ENCODE measurements at places on chromosomes 2 and 18. TPM values are rescaled to one million over a fixed set of nuclear protein-coding genes. Genes with fewer than 3 reads are reported as not detected.

PID1 gene
- total RNA-seq = 36.7 TPM

CENPA gene
- total RNA-seq = 1.2 TPM

BARD1 gene
- 44.8 TPM for total RNA-seq

UGT1A8 gene
- total RNA-seq = not detected

CDCA7 gene
- total RNA-seq = 14.3 TPM

CPO gene
- total RNA-seq = not detected

MATN3 gene
- total RNA-seq = 1.6 TPM

CGREF1 gene
- 18.3 TPM for total RNA-seq

SLC5A7 gene
- 1.6 TPM for total RNA-seq

SLC14A1 gene
- 3.7 TPM for total RNA-seq

SERPINB10 gene
- 0.41 TPM for total RNA-seq

DNA sequence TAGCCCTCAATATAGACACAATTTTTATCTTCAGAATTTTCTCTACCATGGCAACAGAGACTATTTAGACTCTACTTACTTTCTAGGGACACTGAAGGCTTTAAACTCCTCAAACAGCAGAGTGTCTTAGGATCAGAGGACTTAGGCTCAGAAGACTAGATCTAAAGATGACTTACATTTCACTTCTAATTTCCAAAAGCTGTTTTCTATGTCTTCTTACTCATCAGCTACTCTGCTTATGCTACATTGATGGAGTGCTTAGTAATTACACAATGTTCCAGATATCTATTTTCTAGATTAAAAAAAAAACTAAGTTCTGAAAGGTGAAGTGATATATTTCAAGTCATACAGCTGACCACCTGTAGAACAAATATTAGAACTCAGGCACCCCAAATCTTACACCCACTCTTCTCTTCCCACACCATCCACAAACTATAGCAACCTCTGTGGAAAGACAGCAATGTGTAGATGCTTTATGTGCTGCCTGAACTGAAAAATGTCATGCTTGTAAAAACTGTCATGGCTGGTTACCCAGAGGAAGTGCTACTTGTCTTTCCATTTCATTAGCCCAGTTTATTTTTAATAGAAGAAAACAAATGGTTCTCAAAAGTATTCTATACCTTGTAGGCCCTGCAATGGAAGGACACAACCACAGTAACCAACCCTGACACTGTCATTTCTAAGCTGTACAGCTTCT is 831.0 kb upstream of the ACVR2A start:
- DNase-seq = no peak

GRCh38 chr2:83055376-83056010 is 1403.6 kb downstream of the SUCLG1 start:
- DNase-seq = no peak

- DNase-seq = no peak
Measured at GRCh38 chr2:135657806-135658582, 83.7 kb upstream of the UBXN4 start.

GRCh38 chr2:96342085-96342484 is 6.5 kb downstream of the NCAPH start:
- DNase-seq = no peak

- DNase-seq = no peak
Measured at GRCh38 chr2:8380566-8380965, 301.3 kb upstream of the ID2 start.

GRCh38 chr18:9117980-9118841 is 15.7 kb downstream of the NDUFV2 start:
- DNase-seq = no peak

DNA sequence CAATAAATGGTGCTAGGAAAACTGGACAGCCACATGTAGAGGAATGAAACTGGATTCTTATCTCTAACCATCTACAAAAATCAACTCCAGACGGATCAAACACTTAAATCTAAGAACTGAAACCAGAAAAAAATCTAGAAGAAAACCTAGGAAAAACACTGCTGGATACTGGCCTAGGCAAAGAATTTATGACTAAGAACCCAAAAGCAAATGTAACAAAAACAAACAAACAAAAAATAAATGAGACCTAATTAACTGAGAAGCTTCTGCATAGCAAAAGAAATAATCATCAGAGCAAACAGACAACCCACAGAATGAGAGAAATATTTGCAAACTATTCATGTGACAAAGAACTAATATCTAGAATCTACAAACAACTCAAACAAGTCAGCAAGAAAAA is 314.0 kb upstream of the REV1 start:
- no peak for DNase-seq

DNA sequence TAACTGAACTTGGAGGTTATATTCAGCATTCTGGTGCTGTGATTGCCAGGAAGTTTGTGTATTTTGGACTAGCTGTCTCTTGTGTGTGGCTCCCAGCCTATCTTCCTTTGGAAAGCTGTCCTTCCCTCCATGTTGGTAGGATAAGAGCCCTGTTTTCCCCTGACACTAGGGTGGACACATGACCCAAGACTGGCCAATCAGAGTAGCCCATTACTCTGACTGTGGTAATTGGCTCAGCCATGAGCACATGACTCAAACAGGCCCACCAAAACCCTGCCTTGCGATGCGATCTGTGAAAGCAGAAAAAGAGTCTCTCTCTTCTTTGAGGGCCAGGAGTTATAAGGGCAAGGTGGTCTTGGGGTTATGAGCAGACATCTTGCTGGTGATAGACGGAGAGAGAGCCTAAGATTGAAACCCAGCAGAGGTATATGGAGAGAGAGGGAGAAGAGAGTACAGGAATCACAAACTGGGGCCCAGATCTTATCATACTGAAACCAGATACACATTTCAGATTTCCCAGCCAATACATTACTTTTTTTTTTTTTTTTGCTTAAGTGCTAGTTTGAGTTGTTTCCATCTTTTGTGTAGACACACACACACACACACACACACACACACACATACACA is 45.3 kb upstream of the SERPINE2 start:
- no peak for DNase-seq

DNA sequence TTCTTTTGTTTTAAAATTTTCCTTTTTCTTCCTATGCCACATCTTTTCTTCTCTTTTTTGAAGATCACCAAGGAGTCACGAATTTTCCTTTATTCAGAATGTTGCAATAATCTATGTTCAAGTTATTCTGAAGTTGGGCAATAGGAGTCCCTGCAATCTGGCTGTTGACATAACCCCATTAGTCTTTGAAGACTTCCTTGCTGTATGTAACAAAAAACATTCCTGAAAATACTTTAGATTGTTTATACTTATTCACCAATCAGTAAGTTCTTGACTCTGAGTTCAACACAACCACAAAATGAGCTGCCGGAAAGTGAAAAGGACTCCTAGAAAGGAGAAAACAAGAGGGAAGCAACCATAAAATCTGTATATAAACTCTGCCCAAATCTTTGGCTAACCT is 62.8 kb downstream of the TMEM237 start:
- DNase-seq = no peak

DNA sequence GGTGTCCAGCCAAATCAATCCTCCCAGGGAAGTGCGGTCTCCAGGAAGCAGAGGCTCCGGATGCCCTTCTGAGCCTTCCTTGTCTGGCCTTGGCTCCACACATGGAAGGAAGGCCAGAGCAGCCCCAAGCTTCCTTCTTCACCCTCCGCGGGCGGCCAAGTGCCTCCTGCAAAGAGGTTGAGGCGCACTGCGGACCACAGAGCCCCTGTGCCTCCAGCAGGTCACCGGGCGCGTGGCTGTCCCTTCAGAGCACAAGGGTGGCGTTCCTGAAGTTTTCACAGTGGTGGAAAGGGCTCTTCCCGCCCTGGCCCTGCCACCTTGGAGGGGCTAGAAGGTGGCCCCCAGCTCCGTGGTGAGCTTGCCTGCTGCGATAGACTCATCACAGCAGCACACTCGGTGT is 175.9 kb upstream of the RAB12 start:
- no peak for DNase-seq

- DNase-seq = no peak
Measured at GRCh38 chr2:120142528-120143219, 80.5 kb downstream of the TMEM185B start.

GRCh38 chr2:68784915-68785314 is 50.3 kb downstream of the ARHGAP25 start:
- DNase-seq = no peak

DNA sequence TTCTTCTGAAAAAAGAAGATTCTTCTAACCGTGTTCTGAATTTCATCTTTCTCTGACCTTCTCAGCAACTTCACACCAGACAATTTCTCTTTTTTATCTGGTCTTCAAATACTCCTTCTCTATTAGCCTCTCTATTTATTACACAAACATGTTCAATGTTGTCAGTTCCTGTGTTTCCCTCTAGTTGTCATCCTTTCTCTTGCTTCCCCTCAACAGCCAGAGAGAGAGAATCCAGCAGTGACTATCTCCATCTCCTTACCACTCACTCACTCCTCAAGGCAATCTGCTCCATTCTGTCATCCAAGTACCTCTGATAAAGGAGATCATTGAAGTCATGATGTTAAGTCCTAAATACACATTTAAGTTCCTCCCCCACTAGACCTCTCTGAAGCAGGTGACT is 491.9 kb upstream of the CHAC2 start:
- no peak for DNase-seq

GRCh38 chr2:1742301-1742680 is 2.0 kb downstream of the PXDN start:
- no peak for DNase-seq

DNA sequence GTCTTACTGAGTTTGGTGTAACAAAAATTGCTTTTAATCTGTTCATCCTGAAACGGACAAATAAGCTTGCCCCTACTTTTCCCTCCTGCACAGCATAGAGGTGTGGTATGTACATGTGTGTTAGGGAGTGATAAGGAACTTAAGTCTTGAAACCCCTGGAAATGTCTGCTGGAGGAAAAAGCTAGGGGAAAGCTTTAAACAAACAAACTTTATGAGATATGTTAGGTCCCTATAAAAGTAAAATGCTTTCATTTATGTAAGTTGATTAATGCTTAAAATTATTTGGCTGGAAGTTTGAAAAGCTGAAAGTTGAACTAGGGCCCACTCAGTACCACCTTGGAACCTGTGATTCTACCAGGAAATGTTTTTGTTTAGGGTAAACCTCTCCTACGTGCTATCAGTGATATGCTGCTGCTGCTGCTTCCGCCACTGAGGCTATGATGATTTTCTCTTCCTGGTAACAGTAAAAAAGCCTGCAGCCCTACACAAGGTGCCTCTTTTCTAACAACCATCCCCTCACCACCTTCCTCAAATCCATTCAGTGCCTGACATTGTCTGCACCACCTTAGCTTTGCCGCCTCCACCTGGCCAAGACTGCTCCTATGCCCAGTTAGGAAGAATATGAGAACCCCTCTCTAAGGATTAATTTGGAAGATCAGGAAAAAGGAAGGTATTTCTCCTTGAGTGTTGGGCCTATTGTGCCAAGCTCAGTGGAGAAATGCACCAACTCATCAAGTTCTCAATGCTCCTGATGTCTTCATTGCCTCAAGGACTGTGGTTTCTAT is 2.5 kb upstream of the YES1 start:
- DNase-seq = no peak

GRCh38 chr2:53559302-53559966 is 208.2 kb upstream of the CHAC2 start:
- no peak for DNase-seq

GRCh38 chr2:70697603-70698383 is 70.2 kb downstream of the ADD2 start:
- no peak for DNase-seq
